ENCODE measurements at places on chromosomes 4 and X.

- DNase-seq = no peak
Measured at GRCh38 chr4:17475481-17475880, 36.4 kb downstream of the QDPR start.

DNA sequence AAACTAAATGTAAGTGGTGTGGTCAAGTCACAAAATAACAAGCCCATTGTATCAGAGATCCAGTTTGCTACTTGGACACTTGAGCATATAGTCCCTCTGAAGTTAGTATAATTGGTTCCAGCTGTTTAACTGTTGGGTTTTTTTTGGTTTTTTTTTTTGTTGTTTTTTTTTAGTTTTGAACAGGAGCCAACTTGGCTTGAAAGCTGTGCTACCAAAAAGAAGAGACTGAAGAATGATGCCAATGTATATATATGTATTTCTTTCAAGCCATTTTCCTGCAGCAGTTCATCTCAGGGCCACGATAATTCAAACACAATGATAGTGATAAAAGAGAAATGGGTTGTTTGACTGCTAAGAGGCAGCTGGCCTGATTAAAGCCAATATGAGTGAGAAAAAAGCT, 138.3 kb downstream of the PCDH18 start:
- no peak for DNase-seq

GRCh38 chrX:9164086-9164485, 130.2 kb upstream of the FAM9B start:
- no peak for DNase-seq

- no peak for DNase-seq
Measured at GRCh38 chr4:184300816-184301215, 83.1 kb upstream of the ENPP6 start.

- DNase-seq = no peak
Measured at GRCh38 chr4:106444557-106444956, 76.0 kb upstream of the GIMD1 start.

DNA sequence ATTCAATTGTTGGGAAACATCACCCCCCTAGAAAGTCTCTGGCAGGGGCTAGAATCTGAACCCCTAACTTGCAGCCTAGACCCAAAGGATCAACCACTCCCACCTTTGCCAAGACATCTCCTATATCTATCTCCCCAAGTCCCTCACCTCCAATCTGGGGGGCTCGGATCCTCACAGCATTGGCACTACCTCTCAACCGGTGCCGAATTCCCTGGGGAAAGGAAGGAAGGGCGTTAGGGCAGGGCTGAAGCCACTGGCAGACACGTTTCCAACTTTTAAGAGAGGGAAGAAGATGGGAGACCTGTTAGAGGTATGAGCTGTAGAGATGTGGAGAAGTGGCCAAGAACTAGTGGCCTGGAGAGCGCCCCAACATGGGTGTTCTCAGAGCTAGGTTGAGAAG, 2.7 kb downstream of the TIMM17B start:
- DNase-seq = no peak

DNA sequence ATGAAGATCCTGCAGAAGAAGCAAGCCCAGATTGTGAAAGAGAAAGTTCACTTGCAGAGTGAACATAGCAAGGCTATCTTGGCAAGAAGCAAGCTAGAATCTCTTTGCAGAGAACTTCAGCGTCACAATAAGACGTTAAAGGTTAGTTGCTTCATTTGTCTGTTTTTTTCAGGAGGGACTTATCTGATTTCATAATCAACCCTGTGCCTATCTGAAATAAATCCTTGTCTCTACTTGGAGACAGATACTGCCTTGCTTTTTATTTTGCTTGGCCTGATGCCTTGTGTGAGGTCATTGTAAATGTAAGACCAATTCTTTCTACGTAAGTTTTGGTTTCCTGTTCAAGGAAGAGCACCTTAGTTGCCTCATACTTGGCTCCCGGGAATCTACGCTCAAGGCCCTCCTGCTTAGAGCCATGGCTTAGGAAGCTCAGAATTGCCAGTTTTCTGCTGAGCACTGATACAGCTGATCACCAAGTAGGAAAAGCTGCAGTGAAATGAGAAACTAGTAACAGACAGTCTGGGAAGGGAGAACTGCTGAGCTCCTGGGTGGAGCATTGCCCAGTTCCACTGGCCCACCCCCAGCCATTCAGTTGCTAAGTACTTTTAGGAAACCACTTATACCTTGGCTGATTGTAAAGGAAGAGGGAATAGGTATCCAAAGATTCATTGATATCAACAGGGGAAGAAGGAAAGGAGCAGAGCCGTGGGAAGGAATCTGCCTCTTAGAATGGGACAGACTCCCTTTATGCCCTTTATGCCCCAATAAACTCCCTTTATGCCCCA, 41.8 kb downstream of the RBBP7 start:
- DNase-seq = no peak

- no peak for DNase-seq
Measured at GRCh38 chr4:53193111-53193510, 172.8 kb downstream of the SCFD2 start.

DNA sequence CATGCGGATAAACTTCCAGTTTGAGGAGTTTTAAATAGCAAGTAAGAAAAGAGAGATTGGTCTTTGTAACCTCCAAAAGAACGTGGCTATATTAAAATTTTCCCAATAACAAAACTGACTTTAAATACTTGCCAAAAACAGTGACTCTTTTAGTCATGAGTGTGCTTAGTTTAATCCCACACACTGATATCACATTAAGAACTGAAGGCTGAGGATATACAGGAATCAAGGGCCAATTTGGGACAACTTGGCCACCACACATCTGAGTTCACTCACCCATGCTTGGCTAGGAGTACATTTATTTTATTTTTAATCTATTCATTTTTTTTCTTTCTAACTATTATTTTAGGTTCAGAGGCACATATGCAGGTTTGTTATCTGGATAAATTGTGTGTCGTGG, 110.2 kb downstream of the APBB2 start:
- no peak for DNase-seq

GRCh38 chr4:1799387-1800375, 6.6 kb downstream of the FGFR3 start:
- DNase-seq = no peak

- no peak for DNase-seq
Measured at GRCh38 chr4:155572106-155572703, 94.4 kb upstream of the GUCY1A1 start.

DNA sequence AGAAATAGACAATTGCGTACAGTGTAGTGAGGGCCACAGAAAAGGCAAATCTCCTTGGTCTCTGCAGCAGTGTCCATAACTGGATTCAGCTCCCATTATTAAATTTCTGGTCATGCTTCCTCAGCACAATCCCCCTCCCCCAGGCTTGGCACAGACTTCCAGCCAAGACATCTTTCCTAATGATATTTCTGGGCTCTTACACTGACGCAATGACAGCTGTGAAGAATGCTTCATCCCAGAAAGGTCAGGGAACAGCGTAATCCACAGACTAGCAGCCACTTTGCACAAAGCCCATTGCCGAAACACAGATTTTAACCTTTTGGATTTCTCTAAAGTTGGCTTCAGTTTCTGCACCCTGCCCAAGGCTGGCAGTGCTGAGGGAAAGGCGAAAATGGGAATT, 597.6 kb upstream of the CPEB2 start:
- no peak for DNase-seq

DNA sequence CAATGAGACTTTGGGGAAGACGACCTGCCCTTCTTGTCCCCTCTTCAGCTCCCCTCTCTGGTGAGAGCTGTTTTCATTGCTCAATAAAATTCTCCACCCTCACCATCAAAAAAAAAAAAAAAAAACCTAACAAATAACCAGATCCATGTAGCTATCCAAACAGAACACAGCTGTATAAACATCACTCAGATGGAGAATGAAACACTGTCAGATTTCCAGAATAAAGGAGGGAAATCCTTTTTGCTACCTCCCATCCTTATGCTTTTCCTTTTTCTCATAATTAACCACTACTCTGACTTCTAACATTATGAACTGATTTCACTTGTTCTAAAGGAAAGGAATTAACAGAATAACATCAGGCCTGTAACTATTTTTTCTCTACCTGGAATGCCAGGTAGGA, 155.6 kb downstream of the PPP4R3C start:
- no peak for DNase-seq

- DNase-seq = no peak
Measured at GRCh38 chr4:184424279-184424678, 50.1 kb downstream of the IRF2 start.

- DNase-seq = no peak
Measured at GRCh38 chrX:39162322-39162735, 361.1 kb downstream of the MID1IP1 start.

GRCh38 chr4:54165438-54165837, 63.7 kb upstream of the PDGFRA start:
- DNase-seq = no peak

DNA sequence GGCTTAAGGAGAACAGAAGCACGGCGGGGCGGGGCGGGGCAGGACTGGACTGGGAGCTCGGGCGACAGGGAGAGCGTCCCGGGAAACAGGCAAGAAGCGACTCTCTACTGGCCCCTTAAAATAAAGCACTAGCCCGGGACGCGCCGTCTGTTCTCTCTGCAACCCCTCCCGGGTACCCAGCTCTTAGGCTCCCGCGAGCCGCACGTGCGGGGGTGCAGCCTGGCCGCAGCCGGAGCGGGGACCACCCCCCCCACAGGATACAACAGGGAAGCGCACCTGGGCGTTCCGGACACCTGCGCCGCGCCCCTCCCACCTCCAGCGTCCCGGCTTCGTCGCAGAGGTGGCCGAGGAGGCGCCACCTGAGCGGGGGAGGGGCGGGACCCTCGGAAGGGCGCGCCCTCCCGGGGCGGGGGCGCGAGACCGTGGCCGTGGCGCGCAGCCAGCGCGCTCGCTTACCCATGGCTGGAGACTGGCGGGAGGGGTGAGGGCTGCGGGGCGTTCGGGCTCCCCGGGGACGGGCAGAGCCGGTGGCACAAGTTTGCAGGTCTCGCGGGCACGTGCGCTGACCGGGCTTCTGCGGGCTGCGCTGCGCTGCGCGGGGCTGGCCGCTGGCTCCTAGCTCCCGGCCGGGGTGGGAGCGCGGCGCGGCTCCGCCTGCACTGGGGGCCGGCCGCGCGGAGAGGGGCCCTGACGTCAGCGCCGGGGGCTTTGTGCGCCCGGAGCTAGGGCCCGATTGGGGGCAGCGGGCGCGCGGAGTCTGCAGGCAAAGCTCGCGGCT, 91.5 kb downstream of the GEMIN8 start:
- peak; percentile 56 for DNase-seq

DNA sequence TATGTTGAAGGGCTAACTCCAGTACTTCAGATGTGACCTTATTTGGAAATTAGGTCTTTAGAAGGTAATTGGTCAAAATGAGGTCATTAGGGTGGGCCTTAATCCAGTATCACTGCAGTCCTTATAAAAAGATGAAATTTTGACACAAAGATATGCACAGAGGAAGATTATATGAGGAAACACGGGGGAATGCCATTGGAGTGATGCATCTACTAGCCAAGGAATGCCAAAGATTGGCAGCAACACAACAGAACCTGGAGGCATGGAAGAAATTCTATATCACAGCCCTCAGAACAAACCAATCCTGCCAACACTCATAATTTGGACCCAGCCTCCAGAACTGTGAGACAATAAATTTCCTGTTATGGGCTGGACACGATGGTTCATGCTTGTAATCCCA, 17.6 kb downstream of the TRIM61 start:
- DNase-seq = no peak

- DNase-seq = no peak
Measured at GRCh38 chr4:70062000-70062399, 11.8 kb downstream of the HTN1 start.

- no peak for DNase-seq
Measured at GRCh38 chr4:76923619-76924357, 25.8 kb upstream of the SEPTIN11 start.

- DNase-seq = no peak
Measured at GRCh38 chr4:132513491-132513890, 635.6 kb upstream of the PCDH10 start.

- no peak for DNase-seq
Measured at GRCh38 chrX:31500921-31501320, 429.1 kb upstream of the FTHL17 start.

GRCh38 chr4:185246453-185246852, 37.1 kb downstream of the SNX25 start:
- no peak for DNase-seq

- DNase-seq = no peak
Measured at GRCh38 chr4:119317990-119318389, 3.9 kb downstream of the FABP2 start.

GRCh38 chr4:6647169-6647568, 6.7 kb downstream of the MRFAP1 start:
- DNase-seq = no peak

DNA sequence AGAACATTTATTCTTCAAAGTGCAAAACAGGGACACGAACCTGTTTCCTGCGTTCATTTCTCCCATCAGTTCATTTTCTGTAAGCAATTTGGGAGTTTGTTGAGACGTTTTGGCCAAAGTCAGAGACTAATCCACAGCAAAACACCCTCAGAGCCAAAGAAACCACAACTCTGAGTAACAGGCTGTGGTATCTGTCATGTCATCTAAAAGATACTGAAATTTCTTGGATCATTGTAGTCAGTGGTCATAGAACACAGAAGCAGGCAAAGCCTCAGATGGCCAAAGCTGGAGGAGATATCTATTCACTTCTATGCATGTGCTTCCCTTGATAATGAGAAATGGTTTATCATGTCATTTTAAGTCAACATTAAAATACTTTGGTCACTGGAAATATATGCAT, 485.6 kb upstream of the GALNT7 start:
- no peak for DNase-seq

GRCh38 chr4:104795264-104795939, 300.7 kb upstream of the CXXC4 start:
- no peak for DNase-seq

DNA sequence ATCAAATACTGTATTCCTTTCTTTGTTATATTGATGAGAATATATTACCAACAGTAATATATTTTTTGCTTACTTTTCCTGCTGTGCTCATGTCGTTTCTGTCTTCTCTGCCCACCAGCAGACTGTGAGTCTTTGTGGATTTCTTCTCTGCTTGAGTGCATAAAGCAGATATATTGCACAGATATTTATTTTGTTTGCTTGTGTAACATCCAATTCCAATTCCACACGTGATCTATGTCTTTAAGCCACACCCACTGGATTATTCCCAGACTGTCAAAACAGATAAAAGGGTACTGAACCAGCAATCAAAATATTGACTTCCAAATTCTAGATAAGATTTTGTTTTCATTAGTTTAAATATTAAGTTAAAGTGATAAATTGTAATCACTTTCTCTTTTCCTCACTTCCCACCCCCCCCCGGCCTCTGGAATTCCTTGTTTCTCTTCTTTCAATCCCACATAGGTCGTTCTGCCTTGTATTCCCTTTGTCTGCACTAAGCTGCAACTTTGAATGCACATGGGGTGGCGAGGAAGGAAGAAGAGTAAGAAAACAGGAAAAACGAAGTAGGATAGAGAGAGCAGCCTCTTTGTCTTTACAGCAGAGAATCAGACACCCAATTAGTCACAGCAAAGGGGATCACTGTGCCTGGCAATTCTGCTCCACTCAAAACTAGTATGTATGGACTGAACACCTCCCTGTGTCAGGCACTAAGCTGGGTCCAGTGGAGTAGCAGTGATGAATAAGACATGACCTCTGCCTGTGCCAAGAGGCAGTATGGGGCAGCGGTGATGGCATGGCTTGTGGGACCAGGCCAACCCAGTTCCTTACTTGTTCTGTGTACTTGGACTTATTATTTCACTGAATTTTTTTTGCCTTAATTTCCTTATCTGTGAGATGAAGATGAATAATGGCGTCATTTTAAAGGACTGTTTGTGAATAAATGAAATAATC, at the start of gene ADH1B:
Gene ADH1B, minus strand, starts transcription at position 161 of the 951 bp plus-strand sequence. Its CDS starts 70 bp downstream, at position 91.
- no peak for DNase-seq

GRCh38 chr4:147928400-147928799, 196.5 kb downstream of the ARHGAP10 start:
- DNase-seq = no peak

GRCh38 chr4:56424697-56425514, 10.5 kb downstream of the PPAT start:
- DNase-seq = no peak
